Dermis blood vessel endothelial cell (primary cell): ENCODE measurements at places on chromosomes 7 and 10. TPM values are rescaled to one million over a fixed set of nuclear protein-coding genes. Genes with fewer than 3 reads are reported as not detected.

Gene TWIST1
- not detected in 2 replicates for total RNA-seq

Gene ACSM6
- total RNA-seq = not detected in 2 replicates

Gene LLCFC1
- not detected in 2 replicates for total RNA-seq

Gene EEPD1
- 1.3 and 5.1 TPM in 2 replicates for total RNA-seq

Gene VSTM2A
- total RNA-seq = not detected in 2 replicates

Gene FRMPD2
- total RNA-seq = under 0.01 and 0.28 TPM in 2 replicates

Gene MKI67
- total RNA-seq = 7.3 and 49.0 TPM in 2 replicates

Gene PTPN20
- total RNA-seq = 1.1 and 5.3 TPM in 2 replicates

Gene TMEM26
- total RNA-seq = not detected in 2 replicates

Gene CALCR
- total RNA-seq = not detected in 2 replicates

Gene GBF1
- 17.5 and 40.3 TPM in 2 replicates for total RNA-seq

Gene PRF1
- not detected in 2 replicates for total RNA-seq

Gene IDI2
- total RNA-seq = not detected in 2 replicates

Gene SPDYE9
- total RNA-seq = not detected in 2 replicates

Gene HOXA2
- 0.33 and 0.34 TPM in 2 replicates for total RNA-seq

Gene ZNF398
- total RNA-seq = 8.7 and 8.8 TPM in 2 replicates

Gene CCDC6
- 22.6 and 41.4 TPM in 2 replicates for total RNA-seq

Gene ENTPD7
- total RNA-seq = 23.0 and 25.2 TPM in 2 replicates

Gene NACAD
- total RNA-seq = 0.68 and 1.9 TPM in 2 replicates

Gene HSPA12A
- 0.56 and 0.68 TPM in 2 replicates for total RNA-seq

Gene LIPJ
- not detected in 2 replicates for total RNA-seq
